ENCODE measurements at places on chromosomes 7 and 10. TPM values are rescaled to one million over a fixed set of nuclear protein-coding genes. Genes with fewer than 3 reads are reported as not detected.

The ARHGEF35 gene
- not detected for total RNA-seq

The UCN3 gene
- not detected for total RNA-seq

The FOXI2 gene
- total RNA-seq, result not detected

The CADPS2 gene
- total RNA-seq, result 0.25 TPM

The TWIST1 gene
- total RNA-seq, result not detected

The ADGRA1 gene
- total RNA-seq, result not detected

The KLF14 gene
- total RNA-seq, result not detected

The CRPPA gene
- total RNA-seq, result 0.25 TPM

The HPS6 gene
- 71.9 TPM for total RNA-seq

The SPDYE1 gene
- not detected for total RNA-seq

The CARD11 gene
- 0.12 TPM for total RNA-seq

The COL13A1 gene
- total RNA-seq, result 0.17 TPM

The SH2D4B gene
- total RNA-seq, result not detected

The C10orf53 gene
- not detected for total RNA-seq

The GNAI1 gene
- not detected for total RNA-seq

The WIPF3 gene
- total RNA-seq, result not detected

The RAMP3 gene
- total RNA-seq, result not detected

The PCDH15 gene
- total RNA-seq, result not detected

The PON3 gene
- not detected for total RNA-seq

The OR2A12 gene
- not detected for total RNA-seq

The TEX36 gene
- not detected for total RNA-seq

Measured in G401 (cell line).